ENCODE measurements at places on chromosomes 13 and 19. TPM values are rescaled to one million over a fixed set of nuclear protein-coding genes. Genes with fewer than 3 reads are reported as not detected.

The PRX gene
- total RNA-seq, result 7.6 TPM

The ZNF667 gene
- 3.0 TPM for total RNA-seq

The RDH13 gene
- total RNA-seq, result 8.9 TPM

The HCST gene
- 18.7 TPM for total RNA-seq

DNA sequence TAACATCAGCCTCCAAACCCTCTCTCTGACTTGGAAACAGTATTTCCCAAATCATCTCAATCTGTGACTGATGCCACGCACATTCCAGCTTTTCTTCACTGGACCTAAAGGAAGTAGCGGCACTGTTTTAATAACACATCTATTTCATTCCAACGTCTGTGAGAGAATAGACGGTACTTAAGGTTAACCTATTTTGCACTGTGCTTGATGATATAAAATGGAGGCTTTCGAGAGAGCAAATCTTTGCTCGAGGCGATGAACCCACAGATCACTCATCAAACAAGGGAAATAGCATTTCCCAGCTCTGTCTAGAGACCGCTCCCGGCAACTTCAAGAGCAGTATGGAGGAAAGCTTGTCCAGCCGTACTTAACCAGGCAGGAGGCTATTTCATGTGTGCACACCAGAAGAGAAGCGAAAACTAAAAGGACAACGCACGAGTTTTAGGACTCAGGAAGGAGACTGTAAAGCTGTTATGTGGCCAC lies 2.9 kb downstream of the UBL3 start:
- H3K4me1 ChIP-seq, result no peaks in the 10 kb centered on the region
- no peak for DNase-seq
- H3K27ac ChIP-seq, result no peak overlapping the region
- no peaks in the 10 kb centered on the region for H3K36me3 ChIP-seq
- no peaks in the 10 kb centered on the region for H3K27me3 ChIP-seq

DNA sequence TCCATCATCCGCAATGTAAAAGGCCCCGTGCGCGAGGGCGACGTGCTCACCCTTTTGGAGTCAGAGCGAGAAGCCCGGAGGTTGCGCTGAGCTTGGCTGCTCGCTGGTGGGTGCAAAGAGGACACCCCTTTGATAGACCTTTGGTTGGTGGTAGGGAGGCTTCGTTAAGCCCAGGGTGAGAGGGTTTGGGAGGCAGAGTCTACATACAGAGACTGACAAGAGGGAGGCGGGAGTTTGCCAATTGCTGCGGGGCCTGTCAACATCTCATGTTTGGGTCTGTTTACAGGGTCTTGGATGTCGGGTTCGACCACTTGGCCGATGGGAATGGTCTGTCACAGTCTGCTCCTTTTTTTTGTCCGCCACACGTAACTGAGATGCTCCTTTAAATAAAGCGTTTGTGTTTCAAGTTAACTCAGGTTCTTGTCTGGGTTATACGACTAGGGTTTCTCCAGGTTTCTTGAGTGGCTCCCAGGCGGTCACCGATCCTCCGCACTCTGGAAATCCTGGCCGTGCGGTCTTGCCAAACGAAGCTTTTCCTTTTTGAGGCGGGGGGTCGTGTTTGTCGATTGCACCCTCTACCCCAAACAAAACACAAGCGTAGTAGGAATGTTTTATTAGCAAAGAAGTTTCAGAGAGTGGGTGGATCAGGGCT lies 816 bp downstream of the RPS28 start:
- H3K4me1 ChIP-seq, result no peaks in the 10 kb centered on the region
- no peak for DNase-seq
- no peaks in the 10 kb centered on the region for H3K36me3 ChIP-seq
- H3K27me3 ChIP-seq, result no peaks in the 10 kb centered on the region
- H3K4me3 ChIP-seq, result peak overlapping the region; percentile 83

GRCh38 chr19:43526884-43527859 lies at the start of gene ETHE1:
Gene ETHE1, minus strand, starts transcription at chr19:43527201. Its CDS starts 24 bp downstream, at chr19:43527177.
- no peak within 1 kb of the TSS for H3K27ac ChIP-seq
- no peaks in the 10 kb centered on the region for H3K27me3 ChIP-seq

GRCh38 chr13:40506592-40507446 lies 159.6 kb downstream of the FOXO1 start:
- H3K36me3 ChIP-seq, result no peaks in the 10 kb centered on the region
- no peak overlapping the region for H3K27ac ChIP-seq
- no peak overlapping the region for H3K4me3 ChIP-seq
- no peaks in the 10 kb centered on the region for H3K27me3 ChIP-seq
- DNase-seq, result no peak

DNA sequence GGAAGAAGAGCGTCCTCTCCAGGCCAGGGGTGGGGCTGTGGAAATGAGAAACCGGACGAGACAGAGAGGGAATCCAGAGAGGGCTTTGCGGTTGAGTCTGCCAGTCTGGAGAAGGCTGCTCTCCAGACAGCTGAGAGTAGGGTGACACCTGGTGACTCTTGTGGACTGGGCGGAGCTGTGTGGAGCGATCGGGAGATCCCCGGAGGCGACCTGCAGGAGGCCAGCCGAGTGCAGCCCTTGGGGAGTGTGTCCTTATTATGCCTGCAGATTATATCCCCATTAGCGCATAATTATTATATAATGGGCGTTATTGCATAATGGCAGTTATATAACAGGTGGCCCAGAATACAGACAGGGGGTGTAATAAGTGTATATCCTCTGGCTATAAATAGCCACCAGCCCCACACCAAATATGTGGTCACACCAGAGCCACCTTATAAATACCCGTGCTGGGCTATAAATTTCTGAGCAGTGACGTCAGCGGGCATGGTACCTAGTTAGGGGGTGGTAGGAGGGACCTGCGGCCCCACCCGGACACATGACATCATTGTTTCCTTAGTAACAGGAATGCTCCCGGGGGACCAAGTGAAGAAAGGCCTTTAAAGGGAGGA lies 41.2 kb downstream of the NFIX start:
- H3K4me3 ChIP-seq, result no peak overlapping the region
- peak overlapping the region; percentile 99 for H3K27ac ChIP-seq
- H3K4me1 ChIP-seq, result peaks cover 7% of the 10 kb centered on the region
- DNase-seq, result peak; percentile 90
- H3K36me3 ChIP-seq, result no peaks in the 10 kb centered on the region

GRCh38 chr19:2973229-2973628 lies 4.1 kb upstream of the TLE6 start:
- no peaks in the 10 kb centered on the region for H3K36me3 ChIP-seq
- DNase-seq, result no peak
- no peaks in the 10 kb centered on the region for H3K4me1 ChIP-seq
- H3K27ac ChIP-seq, result no peak overlapping the region
- no peak overlapping the region for H3K4me3 ChIP-seq

DNA sequence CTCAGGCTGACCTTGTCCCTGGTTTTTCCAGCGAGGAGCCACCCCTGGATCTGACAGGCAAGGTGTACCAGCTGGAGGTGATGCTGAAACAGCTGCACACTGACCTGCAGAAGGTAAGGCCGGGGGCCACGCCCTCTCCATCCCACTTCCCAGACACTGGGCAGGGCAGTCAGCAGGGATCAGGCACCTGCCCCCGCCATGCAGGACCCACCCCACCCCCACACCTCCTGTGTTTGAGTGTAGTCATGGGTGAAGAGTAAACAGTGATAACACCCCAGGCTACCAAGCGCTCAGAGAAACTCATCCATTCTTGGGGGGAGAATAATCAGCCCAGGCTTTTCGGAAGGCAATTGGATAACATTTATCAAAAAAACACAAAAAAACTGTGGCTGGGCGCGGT lies 19.9 kb downstream of the DPF1 start:
- H3K4me3 ChIP-seq, result no peak overlapping the region
- H3K4me1 ChIP-seq, result no peaks in the 10 kb centered on the region
- H3K27me3 ChIP-seq, result no peaks in the 10 kb centered on the region
- no peak for DNase-seq
- H3K36me3 ChIP-seq, result no peaks in the 10 kb centered on the region

DNA sequence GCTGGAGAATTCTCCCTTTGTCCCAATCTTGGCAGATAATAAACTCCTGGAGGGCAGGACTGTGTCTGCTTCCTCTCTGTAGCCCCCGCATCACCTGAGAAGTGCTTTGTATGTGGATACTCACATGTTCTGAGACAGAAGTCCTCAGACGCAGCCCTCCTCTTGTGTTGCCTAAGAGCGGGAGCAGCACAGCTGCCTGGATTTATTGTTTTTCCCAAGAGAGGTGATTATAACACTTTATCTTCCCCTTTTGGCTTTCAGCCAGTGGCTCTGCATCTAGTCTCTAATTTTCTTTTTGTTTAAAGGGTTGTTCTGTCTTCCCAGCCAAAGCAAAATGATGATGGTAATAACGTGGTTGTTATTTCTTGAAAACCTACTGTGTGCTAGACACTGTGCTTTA lies 36.1 kb downstream of the OLFM4 start:
- DNase-seq, result no peak
- H3K27ac ChIP-seq, result no peak overlapping the region
- H3K36me3 ChIP-seq, result no peaks in the 10 kb centered on the region

GRCh38 chr13:41312176-41312500 lies 1.1 kb downstream of the NAA16 start:
- peak overlapping the region; percentile 30 for H3K27ac ChIP-seq
- H3K4me3 ChIP-seq, result peak overlapping the region; percentile 40
- H3K36me3 ChIP-seq, result no peaks in the 10 kb centered on the region
- H3K4me1 ChIP-seq, result no peaks in the 10 kb centered on the region
- no peak for DNase-seq

GRCh38 chr13:31943591-31943990 lies 88.0 kb upstream of the FRY start:
- H3K36me3 ChIP-seq, result no peaks in the 10 kb centered on the region
- H3K27ac ChIP-seq, result no peak overlapping the region
- H3K4me3 ChIP-seq, result no peak overlapping the region
- no peaks in the 10 kb centered on the region for H3K4me1 ChIP-seq
- no peaks in the 10 kb centered on the region for H3K27me3 ChIP-seq
- DNase-seq, result no peak

Measured in aorta (tissue), 5 donors.